ENCODE measurements at places on chromosomes 6 and 20. TPM values are rescaled to one million over a fixed set of nuclear protein-coding genes. Genes with fewer than 3 reads are reported as not detected.

- DNase-seq: no peak
Observed at GRCh38 chr20:58054780-58055373, 173.6 kb downstream of the ANKRD60 start.

GRCh38 chr6:106557837-106558236 is 71.5 kb downstream of the RTN4IP1 start:
- peak; percentile 17 for DNase-seq

- DNase-seq: no peak
Observed at GRCh38 chr6:135839121-135839520, 12.4 kb upstream of the PDE7B start.

DNA sequence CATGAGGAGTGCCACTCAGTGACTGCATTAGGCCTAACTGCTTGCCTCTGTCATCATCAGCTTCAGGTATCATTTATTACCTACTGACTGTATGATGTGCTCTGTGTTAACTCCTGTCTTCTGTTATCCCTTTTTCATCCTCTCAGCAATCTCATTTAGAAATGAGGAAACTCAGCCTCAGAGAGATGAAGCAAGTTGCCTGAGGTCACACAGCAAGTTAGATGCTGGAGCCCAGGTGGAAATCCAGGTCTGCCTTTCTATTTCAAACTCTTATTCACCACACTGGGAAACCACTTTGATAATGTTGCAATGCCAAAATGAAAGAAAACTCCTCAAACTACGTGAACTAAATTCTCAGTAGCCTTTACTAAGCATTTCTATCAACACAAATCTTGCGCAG is 1.3 kb downstream of the FERMT1 start:
- no peak for DNase-seq

The CTCFL gene
- not detected for total RNA-seq

The ARFGEF3 gene
- total RNA-seq: 1.8 TPM
